ENCODE measurements at places on chromosomes 12 and 14. TPM values are rescaled to one million over a fixed set of nuclear protein-coding genes. Genes with fewer than 3 reads are reported as not detected.

The GOLT1B gene
- 44.1 TPM for total RNA-seq

The SLC8A3 gene
- total RNA-seq = 0.13 TPM

DNA sequence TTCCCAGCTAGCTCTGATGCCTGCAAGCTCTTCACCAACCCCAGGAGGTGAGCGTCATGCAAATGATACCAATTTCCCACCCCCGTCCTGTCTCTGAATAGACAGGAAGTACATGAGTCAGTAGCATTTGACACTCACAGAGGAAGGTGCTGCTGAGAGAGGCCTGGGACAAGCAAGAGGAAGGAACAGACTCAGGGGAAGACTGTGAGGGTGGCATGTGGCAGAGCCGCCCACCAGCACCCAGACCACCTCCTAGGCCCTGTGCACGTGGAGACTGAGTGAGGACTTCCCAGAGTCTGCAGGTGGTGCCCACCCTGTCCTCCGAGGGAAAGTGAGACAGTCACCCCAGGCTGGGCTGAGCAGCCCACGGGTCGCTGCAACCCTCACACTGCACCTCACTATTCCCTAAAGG is 199.5 kb upstream of the SFSWAP start:
- peaks cover 16% of the 10 kb centered on the region for H3K4me1 ChIP-seq
- no peak overlapping the region for H3K4me3 ChIP-seq
- H3K27me3 ChIP-seq = peaks cover 5% of the 10 kb centered on the region
- peak overlapping the region; percentile 67 for H3K27ac ChIP-seq
- peak; percentile 63 for DNase-seq

- no peaks in the 10 kb centered on the region for H3K27me3 ChIP-seq
- H3K36me3 ChIP-seq = no peaks in the 10 kb centered on the region
- no peak overlapping the region for H3K27ac ChIP-seq
- no peaks in the 10 kb centered on the region for H3K4me1 ChIP-seq
These were observed 9.8 kb downstream of the TMEM229B start for GRCh38 chr14:67478800-67479084.
